Kidney glomerular epithelial cell (primary cell): ENCODE measurements at places on chromosomes 2 and 18.

DNA sequence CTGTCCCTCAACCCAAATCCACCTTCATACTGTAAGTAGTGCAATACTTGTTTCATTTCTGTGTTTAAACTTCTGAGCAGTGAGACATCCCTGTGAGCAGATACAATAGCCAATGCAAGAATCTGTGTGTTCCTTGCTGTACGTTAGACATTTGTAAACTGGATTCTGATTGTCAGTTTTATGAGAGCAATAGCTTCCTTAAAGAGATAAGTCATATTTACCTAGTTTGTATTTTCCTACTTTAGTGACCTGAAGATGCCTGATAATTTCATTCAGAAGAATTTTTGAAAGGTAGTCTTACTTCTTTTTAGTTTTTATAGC, 90.7 kb downstream of the DPP4 start:
- DNase-seq: no peak

GRCh38 chr2:114724454-114724853, 282.0 kb downstream of the DPP10 start:
- no peak for DNase-seq

DNA sequence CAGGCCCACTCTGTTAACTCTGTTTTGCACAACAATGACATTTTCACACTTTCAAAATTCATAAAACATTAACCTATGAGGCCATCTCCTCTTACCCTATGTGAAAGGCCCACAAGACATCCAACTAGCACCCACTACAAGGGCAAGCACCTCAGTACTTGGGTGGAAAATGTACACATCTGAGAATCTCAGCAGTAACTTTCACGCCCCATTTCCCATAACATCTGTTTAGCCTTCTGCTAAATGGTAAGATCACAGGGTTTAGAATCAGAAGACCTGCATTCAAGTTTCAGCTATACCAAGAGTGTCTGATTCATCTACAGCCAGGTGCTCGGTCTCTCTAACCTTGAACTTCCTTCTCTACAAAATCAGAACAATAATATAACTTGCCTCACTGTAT, 89.2 kb downstream of the SP100 start:
- no peak for DNase-seq

- DNase-seq: no peak
These were observed 42.0 kb upstream of the ACMSD start for GRCh38 chr2:134796373-134796772.

DNA sequence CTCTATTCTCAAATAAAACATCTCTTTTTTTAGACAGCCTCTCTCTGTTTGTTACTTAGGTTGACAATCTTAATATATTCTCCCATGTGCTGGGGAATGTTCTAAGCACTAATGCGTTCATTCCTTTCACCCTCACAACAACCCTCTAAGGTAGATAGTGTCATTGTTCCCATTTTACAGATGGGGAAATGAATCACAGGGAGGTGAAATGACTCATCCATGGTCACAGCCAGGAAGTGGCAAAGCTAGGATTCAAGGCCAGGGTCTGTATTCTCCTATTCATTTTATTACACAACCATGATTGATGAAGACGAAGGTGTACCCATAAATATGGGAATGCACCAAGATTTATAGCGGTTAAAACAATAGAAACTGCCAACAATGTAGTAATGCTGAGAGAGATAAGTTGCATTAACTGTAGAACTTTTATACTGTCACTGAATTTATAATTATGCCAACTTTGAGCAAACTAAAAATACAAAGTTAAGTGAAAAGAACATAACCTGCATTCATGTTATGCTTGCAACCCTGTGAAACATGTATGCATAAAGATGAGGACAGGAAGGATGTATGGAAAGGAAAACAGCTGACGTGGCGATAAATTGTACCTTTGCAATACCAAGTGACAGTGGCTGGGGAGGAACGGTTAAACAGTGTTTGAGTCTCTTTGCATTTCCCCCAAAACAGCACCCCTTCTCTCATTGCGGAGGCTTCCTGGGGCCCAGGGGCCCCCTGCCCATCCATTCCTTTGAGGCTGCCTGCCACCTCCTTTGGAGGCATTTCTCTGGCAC, 257.7 kb upstream of the AGAP1 start:
- DNase-seq: no peak

DNA sequence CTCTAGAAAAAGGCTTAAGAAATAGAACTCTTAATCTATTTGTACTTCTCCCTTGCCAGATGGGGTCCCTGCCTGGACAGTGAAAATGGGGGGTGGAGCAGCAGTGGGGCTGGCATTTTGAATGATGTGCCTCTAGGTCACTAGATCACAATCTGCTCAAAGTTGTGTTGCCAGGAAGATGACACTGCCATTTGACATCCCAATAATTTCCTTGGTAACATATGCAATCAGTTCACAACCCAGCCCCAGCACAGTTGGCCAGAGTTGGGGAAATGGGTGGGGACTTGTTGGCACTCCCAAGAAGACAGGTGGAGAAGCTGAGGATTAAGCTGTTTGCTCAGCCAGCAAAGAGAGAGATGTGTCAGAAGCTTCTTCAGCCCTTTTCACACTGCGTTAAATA, 558.3 kb upstream of the KLHL29 start:
- DNase-seq: no peak

DNA sequence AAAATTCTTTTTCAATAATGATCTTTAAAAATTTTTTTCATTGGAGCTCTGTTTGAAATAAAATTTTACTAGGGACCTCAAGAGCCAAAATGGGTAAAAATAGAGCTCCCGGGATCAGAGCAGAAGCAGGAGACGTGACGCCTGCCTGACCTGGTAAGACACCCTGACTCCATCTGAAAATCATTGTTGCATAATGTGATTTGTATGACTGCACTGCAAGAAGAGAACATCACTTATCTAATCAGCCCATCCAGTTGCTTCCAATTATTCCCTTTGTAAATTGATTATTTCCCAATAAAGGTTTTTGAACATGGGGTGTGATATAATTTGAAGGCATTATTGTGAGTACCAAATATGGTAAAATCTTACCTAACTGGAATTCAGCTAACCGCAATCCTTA, 17.1 kb upstream of the TAF1B start:
- no peak for DNase-seq

DNA sequence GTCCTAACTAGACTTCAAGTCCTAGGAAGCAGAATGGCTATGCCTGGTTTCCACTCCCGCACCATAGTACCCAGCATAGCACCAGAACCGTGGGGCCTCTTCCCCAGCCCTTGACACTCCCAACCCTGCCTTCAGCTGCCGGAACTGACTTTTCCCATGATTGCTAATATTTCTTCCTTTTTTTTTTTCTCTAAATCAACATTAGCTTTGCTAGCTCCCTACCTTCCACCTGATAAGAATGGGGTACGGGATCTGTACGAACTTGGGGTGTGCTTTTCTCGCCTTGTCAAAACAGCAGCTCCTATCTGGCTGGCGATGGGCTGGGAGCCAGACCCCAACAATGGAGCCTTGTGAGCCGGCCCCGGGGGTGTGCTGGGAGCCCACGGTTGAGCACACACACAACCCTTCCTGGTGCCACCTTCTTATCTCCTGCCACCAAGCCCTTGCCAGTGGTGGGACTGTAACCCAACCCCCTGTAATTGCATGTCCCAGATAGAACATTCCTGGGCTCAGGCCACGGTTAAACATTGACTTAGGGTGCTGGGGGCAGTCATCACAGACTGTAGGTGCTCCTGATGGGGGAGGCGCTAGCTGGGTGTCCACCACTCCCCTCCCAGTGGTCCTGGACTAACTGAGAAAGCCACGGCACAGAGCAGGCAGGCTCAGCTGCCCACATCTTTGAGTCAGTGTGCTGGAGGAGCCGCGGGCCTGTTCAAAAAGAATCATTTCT, 213.0 kb upstream of the HAAO start:
- peak; percentile 57 for DNase-seq

- no peak for DNase-seq
These were observed 71.2 kb downstream of the CELF4 start for GRCh38 chr18:37494406-37494805.

DNA sequence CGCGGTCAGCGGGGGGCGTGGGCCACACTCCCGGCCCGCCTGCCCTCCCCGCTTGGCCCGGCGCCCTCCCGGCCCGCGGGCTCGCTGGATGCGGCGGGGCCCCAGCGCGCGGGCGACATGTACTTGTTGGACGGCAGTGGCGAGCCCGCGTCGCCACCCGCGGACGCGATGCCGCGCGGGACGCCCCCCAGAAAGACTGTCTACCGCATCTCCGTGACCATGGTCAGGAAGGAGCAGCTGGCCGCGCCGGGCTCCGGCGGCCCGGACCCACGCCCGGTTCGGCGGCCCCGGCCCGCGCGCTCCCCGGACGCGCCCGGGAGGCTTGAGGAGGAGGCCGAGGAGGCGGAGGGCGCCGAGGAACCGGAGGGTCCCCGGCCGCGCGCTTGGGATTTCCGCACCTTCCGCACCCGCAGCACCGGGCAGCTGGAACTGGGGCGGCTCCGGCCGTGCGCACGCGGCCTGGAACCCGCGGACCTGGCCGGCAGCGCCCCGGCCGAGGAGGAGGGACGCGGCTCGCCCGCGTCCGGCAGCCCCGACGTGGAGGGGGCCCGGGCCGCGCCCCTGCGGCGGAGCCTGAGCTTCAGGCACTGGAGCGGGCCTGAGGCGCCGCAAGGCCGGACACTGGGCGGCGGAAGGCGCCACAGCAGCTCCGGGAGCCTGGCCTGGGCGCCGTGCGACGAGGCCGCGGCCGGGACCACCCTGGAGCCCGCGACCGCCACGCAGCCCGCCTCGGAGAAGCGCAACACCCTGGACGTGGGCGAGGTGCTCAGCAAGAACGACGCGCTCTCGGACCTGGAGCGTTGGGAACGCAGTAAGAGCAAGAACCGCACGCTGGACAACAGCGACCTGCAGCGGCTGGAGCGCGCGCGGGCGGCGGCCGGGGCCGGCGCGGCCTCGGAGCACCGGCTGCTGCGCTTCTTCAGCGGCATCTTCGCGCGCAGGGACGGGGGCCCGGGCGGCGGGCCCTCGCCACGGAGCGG, 176.4 kb downstream of the AGAP1 start:
- peak; percentile 22 for DNase-seq

DNA sequence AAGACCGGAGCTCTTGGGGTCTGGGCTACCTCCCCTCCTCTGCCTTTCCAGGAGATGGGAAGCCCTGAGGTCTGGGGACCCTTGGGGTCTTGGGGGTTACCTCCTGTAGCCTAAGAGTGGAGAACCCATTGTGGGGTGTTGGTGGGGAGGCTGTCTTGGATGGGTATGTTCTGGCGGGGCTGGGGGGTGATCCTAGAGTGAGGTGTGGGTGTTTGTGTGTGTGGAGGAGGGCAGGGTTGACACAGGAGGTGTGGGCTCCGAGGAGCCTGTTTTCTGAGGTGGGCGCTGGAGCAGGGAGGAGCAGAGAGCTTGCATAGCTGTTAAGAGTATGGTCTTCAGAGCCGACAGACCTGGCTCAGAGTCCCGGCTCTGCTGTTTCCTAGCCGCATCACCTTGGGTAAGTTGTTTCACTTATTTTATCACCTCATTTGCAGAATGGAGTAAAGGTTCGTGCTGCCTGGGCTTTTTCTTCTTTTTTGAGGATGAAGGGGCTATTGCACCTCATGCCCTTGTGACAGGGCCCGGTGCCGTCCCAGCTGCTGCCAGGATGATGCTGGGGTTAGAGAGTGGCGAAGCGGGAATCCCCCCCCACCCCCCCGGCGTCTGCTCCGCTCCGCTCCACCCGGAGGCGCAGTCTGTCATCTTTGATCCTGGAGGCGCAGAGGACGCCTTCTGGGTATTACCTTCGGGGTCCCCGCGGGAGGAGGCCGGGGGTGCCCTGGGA, 17.2 kb downstream of the TET3 start:
- no peak for DNase-seq

DNA sequence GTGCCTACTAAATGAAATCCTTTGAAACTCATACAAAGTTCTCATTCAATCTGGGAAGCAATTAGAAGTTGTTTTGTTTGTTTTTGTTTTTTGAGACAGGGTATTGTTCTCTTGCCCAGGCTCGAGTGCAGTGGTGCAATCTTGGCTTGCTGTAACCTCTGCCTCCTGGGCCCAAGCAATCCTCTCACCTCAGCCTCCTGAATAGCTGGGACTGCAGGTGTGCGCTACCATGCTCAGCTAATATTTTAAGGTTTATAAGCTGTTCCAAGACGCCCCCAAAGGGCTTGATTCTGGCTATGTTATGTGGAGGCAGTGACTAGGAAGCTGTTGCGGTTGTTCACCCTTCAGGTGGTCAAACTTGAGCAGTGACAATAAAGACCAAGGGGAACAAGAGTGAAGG, 48.5 kb downstream of the NAB1 start:
- DNase-seq: no peak

- DNase-seq: no peak
These were observed 47.9 kb downstream of the SOX11 start for GRCh38 chr2:5740053-5740452.

DNA sequence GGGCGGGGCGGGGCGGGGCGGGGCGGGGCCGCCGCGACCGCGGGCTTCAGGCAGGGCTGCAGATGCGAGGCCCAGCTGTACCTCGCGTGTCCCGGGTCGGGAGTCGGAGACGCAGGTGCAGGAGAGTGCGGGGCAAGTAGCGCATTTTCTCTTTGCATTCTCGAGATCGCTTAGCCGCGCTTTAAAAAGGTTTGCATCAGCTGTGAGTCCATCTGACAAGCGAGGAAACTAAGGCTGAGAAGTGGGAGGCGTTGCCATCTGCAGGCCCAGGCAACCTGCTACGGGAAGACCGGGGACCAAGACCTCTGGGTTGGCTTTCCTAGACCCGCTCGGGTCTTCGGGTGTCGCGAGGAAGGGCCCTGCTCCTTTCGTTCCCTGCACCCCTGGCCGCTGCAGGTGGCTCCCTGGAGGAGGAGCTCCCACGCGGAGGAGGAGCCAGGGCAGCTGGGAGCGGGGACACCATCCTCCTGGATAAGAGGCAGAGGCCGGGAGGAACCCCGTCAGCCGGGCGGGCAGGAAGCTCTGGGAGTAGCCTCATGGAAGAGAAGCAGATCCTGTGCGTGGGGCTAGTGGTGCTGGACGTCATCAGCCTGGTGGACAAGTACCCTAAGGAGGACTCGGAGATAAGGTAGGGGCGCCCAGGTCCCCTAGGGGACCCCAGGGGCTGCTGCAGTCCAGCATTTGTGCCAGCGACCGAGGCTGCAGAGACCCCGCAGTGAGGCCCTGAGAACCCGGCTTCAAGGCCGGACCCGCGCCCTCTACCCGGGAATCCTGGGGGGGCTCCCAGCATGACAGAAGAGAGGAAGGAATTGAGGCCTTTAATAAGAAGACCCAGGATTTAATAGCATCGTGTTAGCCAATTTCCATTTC, at the start of gene KHK:
Gene KHK (plus strand): TSS at position 49 of the 870 bp plus-strand sequence. CDS start 488 bp downstream, at position 537.
- no peak for DNase-seq
